Lower leg skin (tissue), 4 donors: ENCODE measurements at places on chromosomes 5 and 9.

DNA sequence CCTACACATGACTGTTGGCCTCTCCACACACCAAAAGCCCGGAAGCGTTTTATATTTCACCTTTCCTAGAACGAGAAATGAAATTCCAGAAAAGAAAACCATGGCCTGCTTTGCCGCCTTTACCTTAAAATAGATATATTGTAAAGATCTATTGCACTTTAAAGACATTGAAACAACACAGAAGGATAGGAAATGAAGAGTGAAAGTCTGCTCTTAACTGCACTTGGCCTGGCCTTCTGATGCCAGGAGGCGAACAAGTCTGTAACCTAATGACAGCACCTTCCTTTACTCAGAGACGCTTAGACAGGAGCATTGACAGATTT is 6.7 kb downstream of the PRDM6 start:
- DNase-seq: no peak

DNA sequence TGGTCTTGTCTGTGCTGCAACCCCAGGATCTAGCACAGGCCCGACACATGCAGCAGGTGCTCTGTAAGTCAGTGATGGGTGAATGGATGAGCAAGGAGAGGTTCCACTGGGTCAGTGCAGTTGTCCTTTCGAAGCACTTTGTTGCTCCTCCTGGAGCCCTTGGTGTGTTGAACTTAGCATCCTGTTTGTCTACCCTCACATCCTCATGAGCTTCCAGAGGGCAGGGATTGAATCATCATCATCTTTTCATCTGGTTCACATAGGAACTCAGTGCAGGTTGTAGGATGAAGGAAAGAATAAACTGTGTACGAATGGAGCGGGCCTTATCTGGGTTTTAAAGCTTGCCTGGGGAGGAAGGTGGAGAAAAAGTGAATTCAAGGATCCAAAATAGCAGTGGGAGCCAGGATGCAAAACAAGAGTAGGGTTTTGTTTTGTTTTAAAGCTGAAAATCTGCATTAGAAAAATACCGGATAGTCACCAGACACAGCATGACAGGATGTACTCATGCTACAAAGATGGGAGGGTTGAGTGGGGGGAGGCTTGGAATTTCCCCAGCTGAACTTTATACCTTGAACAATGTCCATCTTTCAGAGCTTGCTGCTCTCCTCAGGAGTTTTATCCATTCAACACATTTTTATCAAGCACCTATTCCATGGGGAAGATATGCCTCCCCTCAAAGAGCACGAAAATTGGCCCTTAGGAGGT is 55.8 kb downstream of the PTTG1 start:
- DNase-seq: no peak

DNA sequence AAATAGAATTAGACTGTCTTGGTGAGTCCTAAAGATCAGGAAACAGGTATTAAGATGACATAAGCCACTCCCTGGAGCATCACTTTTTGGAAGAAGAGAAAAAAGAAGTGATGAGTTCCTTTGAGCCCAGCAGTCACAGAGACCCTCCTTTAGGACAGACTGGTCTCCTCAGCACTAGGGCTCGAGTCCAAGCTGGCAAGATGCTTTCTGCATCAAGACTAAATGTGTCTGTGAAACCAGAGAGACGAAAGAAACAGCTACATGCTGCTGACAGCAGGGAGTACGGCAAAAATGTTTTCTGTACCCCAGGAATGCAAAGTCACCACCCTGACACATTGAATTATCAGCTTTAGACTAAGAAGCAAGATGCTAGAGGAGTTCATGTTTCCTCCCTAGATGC is 184.5 kb downstream of the CRB2 start:
- no peak for DNase-seq

GRCh38 chr9:7174301-7174700 is 416.5 kb downstream of the KDM4C start:
- no peak for DNase-seq

DNA sequence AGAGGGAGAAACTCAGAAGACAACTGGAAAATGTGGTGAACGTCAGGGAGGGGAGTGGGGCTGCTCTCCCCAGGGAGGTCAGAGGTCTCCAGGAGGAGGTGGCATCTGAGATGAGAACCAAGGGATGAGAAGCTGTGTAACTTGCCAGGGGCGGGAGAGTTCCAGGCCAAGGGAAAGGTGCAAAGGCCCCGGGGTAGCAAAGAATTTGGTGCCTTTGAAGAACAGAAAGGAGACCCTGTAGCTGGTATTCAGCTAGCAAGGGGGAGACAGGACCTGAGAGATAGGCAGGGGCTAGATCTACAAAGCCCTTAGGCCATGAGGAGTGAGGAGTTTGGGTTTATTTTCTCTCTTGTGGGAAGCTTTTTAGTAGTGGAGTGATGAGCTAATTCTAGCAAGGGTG is 3.3 kb downstream of the DNM1 start:
- no peak for DNase-seq
